ENCODE measurements at places on chromosomes 11 and 22.

GRCh38 chr22:28892175-28892731 is 8.9 kb downstream of the ZNRF3 start:
- DNase-seq, result no peak

DNA sequence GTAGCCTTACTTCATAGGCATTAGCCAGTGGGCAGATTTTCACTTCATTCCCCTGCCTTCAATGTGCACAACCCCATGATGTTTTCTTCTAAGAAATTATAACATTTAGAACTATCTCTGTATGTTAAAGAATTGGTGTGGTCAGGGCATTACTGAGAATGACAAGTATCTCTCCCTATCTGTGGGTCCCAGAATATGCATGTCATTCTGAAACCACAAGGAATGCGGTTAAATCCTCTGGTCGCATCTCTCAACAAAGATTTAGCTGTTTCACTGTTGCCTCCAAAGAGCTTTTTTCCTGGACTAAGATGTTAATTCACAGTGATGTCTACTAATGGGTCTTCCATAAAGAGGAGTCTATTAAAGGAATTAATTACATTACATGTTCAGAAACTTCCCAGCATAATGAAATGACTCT is 62.7 kb downstream of the LIF start:
- DNase-seq, result no peak

DNA sequence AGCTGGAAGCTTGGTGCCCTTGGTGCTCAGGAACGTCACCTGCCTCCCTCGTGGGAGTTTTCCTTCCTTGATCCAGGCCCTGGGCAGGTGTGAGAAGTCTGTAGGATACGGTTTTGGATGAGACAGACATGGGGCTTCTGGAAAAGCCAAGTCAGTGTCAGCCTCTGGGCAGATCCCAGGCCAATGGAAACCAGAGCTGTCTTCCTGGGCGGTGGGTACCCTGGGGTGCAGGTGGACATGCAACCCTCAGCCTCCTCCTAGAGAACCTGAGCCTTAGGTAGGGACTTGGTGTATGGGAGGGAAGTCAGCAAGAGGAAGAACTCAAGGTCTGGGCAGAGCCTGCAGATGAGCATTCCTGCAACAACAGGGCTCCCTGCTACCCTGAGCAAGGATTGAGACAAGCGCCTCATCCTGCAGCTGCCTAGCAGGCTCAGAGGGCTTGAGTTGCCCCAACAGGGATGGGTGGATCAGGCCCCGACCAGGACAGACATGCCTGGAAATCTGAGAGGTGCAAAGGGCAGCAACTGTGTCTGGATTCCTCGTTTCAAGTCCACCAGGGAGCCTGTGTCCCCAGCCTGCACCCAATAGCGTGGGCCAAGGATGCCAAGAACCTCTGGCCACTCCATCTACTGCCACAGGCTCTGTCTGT is 37.6 kb upstream of the SYT13 start:
- DNase-seq, result no peak

GRCh38 chr22:23743303-23743705 is 7.6 kb downstream of the ZNF70 start:
- no peak for DNase-seq

GRCh38 chr22:37080838-37081237 is 28.7 kb downstream of the TMPRSS6 start:
- DNase-seq, result no peak

Data from activated gamma-delta T cell treated with Interleukin-2 at 50 U/mL for 16 hours (primary cell).